ENCODE measurements at places on chromosomes 2 and 18.
A peak's percentile ranks its signal among the peaks of the same experiment; 100 is the strongest.

GRCh38 chr2:236166796-236167296, 1.3 kb downstream of the GBX2 start:
- no peak for DNase-seq

GRCh38 chr2:218370410-218371063, 11.5 kb upstream of the SLC11A1 start:
- no peak for DNase-seq

DNA sequence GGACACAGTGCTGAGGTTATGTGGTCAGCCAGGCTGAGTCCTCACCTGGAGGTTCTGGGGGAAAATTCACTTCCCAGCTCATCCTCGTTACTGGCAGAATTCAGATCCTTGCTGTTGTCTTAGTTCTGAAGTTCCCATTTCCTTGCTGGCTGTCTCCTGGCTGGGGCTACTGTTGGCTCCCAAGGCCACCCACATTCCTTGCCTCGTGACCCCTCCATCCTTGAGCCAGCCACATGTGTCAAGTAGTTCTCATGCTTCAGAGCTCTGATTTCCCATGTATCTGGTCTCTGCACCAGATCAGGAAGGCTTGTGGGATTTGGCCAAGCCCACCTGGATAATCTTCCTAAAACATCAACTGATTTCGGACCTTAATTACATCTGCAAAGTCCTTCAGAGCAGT, 38.1 kb upstream of the RFX8 start:
- no peak for DNase-seq

- DNase-seq: no peak
Measured at GRCh38 chr2:241198381-241199279, 10.2 kb downstream of the ANO7 start.

GRCh38 chr2:134137182-134137611, 116.7 kb upstream of the MGAT5 start:
- DNase-seq: peak; percentile 82

DNA sequence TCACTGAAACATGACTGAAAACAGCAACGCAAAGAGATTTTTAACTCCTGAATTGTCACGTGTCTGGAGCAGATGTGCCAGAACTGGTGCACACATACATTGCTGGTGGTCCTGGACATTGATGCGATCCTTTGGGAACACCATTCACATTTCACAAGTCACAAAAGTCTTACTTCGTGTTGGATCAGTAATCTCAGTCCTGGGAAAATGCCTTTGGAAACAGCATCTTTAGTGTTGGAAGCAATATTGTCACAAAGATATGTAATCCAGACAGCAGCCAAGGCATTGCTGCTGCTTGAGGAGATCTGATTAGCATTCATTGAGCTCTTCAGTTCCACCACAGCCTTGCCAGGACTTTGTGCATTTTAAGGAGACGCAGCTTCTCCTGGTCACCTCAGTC, 126.2 kb upstream of the SH3BP4 start:
- no peak for DNase-seq
